ENCODE measurements at places on chromosomes 2 and 18.

GRCh38 chr2:86027922-86028765 lies 77.5 kb downstream of the POLR1A start:
- no peak for DNase-seq

- no peak for DNase-seq
Observed at GRCh38 chr18:25231327-25231691, 120.7 kb downstream of the ZNF521 start.

GRCh38 chr18:58416704-58417683 lies 211.9 kb downstream of the ALPK2 start:
- no peak for DNase-seq

DNA sequence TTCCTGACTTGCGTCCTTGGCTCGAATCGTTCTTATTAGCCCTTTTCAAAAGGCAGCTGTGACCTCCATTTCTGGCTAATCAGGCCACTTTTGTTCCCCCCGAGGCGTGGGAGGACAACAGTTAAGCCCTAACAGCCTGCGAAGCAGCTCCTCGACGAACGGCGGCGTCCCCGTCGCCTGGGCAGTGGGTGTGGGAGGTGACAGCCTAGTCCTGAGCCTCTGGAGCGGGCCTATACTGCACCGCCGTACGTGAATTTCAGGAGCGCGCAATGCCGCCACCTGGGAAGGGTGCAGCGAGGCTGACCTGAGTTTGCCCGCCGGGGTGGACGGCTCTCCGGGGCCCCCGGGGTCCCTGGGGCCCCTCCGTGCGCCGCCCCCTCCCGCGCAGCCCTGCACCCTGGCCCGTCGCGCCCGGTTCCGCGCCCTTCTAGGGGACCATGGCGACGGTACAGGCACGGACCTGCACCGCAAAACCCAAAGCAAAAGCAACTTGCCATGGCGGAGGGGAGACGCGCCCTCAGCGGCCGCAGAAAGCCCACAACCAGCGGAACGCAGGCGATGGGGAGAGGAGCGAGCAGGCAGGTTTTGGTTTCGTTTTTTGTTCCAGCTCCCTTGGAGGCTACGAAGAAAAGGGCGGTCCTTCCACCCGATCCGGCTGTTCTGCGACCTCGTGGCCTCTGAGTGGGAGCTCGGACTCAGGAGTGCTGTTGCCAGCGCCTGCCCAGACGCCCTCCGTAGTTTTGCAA lies at the start of gene RBM43:
RBM43 (minus strand) TSS at position 633 of the 746 bp plus-strand sequence; CDS start at position 497, 136 bp downstream.
- DNase-seq = peak; percentile 93

DNA sequence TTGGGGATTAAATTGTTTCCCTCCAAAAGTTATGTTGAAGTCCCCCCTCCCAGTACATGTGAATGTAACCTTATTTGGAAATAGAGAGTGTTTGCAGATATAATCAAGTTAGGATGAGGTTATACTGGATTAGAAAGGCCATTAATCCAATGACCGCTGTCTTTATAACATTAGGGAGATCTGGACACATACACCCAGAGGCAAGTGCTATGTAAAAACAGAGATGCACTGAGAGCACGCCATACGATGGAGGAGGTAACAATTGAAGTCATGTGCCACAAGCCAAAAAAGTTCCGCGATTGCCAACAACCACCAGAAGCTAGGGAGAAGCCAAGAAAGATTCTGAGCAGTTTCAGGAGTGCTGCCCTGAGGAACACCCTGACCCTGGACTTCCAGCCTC lies 153.3 kb downstream of the RNF144A start:
- DNase-seq = no peak

GRCh38 chr2:227890495-227891079 lies 19.2 kb downstream of the DAW1 start:
- peak; percentile 33 for DNase-seq

DNA sequence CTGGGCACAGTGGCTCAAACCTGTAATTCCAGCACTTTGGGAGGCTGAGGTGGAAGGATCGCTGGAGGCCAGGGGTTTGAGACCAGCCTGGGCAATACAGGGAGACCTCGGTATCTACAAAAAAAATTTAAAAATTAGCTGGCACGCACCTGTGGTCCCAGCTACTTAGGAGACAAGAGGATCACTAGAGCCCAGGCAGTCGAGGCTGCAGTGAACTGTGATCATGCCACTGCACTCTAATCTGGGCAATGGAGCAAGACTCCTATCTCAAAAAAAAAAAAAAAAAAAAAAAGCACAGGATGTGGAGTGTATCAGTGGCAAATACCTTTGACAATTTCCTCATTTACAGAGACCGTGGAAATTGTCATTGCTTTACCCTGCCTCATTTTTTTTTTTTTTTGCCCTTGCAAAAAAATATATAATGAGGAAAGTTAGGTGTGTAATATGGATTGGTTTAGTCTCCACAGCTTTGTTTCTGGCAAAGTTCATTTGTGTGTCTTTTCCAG lies 20.9 kb upstream of the PPP1CB start:
- DNase-seq = no peak

GRCh38 chr2:172489681-172490080 lies 62.3 kb downstream of the ITGA6 start:
- DNase-seq = no peak

GRCh38 chr2:128449226-128450061 lies 130.8 kb upstream of the HS6ST1 start:
- DNase-seq = no peak

GRCh38 chr2:73225513-73226360 lies 7.3 kb downstream of the PRADC1 start:
- no peak for DNase-seq

- no peak for DNase-seq
Observed at GRCh38 chr2:40451918-40452605, at the start of gene SLC8A1. TSS of gene SLC8A1 (minus strand) at chr2:40452090.

DNA sequence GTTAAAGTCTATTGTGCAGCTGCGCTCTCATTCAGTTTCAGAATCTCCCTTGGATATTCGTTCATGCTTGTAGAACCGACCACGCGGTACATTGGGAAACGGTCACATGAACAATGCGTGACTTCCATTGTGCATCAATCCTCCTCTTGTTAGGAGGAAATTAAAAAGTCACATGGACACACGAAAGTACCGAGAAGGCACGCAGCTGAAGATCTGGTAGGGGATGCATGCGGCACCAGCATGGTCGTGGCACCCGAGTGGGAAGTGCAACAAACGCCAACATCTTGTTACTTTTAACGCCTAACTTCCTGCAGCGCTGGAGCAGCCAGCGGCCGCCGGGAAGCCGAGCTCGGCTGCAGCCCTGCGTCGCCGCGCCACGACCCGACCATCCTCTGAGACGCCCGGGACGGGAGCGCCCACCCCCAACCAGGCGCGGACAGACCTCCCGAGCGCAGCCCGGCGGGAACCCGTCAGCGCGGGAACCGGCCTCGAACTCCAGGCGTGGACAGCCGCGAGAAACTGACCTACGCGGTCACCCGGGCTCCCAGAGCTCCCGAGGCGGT lies 412 bp downstream of the OSBPL1A start:
- peak; percentile 6 for DNase-seq

GRCh38 chr2:10282611-10283105 lies 20.0 kb upstream of the HPCAL1 start:
- no peak for DNase-seq

GRCh38 chr2:218853766-218854165 lies 5.8 kb upstream of the WNT6 start:
- DNase-seq = peak; percentile 86

DNA sequence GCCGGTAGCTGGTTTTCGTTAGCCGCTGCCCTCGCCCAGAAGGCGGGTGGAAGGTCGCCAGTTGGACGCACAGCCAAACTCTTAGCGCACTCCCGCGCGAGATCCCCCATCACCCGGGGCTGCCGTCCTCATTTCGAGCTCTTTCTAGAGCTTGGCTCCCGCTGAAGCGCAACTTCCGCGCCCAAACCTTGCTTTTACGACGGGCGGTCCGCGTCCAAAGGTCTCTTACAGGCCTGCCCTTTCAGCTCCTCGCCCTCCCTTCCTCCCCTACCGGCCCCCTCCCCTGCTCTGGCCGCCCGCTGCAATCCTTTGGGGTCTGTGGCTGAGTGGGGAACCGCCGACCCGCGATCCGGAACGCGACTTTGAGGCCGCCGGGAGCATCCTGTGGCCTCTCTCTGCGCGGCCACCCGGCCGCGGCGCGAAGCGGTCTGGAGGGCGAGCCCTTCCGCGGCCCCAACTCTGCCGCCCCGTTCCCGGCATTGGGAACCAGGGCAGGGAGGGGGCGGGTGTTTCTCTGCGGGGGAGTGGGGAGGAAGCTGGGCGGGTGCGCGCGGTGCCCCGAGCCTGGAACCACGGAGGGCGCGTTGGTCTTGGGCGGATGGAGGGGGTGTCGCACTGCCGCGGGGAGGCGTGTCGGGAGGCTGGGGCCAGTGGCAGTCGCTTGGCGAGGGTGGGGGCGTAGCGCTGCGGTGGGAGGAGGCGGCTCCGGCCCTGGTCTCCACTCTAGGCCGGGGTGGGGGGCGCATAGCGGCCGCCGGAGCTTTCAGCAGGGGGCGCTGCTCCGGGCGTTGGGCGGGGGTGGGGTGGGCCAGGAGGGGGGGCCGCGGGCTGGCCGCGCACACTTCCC lies at the start of gene GDF7:
GDF7 (plus strand) TSS at position 841 of the 847 bp plus-strand sequence. CDS start 96 bp downstream, outside the sequence.
- no peak for DNase-seq

GRCh38 chr18:35635170-35635569 lies 53.6 kb downstream of the GALNT1 start:
- no peak for DNase-seq

Data from NCI-H226 (cell line).